ENCODE measurements at places on chromosomes 6 and 20.

- DNase-seq = no peak
Observed at GRCh38 chr20:62243906-62244515, 5.7 kb downstream of the OSBPL2 start.

- DNase-seq = no peak
Observed at GRCh38 chr6:167791091-167791779, 35.5 kb upstream of the AFDN start.

GRCh38 chr6:47859175-47859574 lies 77.3 kb downstream of the OPN5 start:
- no peak for DNase-seq

- no peak for DNase-seq
Observed at GRCh38 chr20:31705598-31706597, 16.8 kb downstream of the BCL2L1 start.

- DNase-seq = no peak
Observed at GRCh38 chr6:88004707-88005106, 42.9 kb upstream of the SPACA1 start.

GRCh38 chr6:75880305-75880704 lies 131.3 kb downstream of the MYO6 start:
- DNase-seq = no peak

- DNase-seq = no peak
Observed at GRCh38 chr20:45817376-45818194, 5.1 kb downstream of the UBE2C start.

DNA sequence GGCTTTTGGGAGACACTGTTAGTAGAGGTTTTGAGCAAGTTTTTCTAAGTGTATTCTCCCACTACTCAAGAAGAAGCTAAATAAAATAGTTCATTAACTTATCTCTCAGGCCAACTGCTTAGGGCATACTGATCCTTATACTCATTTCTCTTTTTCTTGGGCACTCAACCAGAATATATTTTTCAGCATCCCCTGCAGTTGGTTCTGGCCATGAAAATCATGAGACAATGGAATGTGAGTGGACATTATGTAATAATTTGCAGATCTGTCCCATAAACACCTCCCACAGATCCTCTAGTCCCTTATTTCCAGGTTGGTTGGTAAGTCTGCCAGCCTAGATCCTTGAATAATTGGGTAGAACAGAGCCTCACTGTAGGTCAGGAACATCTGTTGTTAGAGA lies 136.7 kb downstream of the AIG1 start:
- no peak for DNase-seq

DNA sequence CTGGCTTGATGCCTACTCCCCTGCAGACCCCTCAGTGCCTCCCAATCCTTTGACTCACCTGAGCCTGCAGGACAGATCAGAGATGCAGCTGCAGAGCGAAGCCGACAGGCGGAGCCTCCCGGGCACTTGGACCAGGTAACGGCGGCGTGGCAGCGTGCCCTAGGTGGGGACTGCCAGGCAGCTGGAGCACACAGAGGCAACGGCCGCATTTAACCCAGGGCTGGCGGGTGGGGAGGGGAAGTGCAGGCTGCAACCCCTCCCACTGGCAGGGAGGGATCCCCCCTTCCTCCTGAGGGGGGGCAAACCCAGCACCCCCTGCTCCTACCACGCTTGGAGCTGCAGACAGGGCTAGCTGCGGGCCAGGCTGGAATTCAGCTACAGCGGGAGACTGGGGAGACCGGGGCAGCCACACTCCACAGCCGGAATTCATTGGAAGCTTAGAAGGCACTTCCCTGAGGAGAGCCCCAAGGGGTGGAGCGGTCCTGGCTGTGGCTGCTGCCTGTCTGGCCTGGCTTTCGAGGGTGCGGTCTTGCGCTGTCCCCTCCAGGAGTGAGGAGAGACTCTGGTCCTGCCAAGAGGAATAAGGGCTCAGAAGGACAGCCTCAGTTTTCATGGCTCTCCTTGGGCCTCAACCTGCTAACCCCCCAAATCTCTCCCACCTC lies at the start of gene MATN4:
Gene MATN4 (minus strand): TSS at position 183 of the 662 bp plus-strand sequence. CDS start 2,717 bp downstream, outside the sequence.
- DNase-seq = no peak

DNA sequence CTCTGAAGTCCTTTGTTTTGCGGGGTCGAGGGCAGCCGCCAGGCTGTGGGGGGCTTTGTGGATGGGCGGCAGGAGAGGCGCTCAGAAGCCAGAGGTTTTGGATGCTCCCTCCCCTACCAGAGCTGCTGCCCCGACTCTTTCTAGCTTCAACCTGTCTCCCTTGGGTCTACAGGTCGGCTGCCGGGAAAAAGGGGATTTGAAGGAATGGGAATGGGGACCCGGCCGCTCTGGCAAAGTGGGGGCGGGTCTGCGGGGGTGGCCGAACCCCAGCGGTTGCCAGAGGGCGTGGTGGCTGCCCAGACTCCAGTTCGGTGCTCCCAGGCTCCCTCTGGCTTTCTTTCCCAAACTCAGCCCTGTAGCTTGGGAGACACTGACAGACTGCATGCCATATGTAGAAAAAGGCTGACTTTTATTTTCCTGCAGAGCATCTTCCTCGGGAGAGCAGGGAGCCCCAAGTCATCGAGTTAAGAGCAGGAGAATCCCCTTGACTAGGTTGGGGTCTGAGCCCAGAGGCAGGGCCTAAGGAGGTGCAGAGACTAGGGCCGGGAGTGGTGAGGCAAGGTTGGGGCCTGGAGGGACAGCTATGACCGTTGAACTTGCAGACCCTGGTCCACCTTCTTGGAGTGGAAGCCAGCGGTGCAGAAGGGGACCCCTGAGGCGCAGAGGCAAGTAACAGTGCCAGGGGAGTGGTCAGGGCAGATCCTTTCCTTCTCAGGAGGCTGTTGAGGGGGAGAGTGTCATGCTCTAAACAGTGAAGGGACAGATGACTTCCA lies 1.4 kb upstream of the PPP1R18 start:
- no peak for DNase-seq

DNA sequence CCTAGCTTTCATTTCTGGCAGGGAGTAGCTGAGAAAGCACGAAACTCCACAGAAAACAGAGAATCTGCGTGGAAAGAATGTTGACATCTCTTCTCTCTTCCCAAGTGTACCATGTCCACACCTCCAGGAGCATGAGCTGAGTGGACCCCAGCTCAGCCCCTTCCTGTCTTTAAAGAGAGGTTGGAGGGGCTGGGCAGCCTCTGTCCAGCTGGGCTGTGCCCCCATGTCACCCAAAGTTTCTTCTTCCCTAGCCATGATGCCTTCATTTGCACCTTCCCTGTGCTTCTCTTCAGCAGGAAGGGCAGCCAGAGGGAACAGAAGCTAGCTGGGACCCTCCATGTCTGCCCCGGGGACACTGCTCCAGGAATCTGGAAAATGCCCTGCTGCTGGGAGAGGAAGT lies 655.0 kb upstream of the DEFB115 start:
- DNase-seq = no peak

- no peak for DNase-seq
Observed at GRCh38 chr20:4956200-4956810, 45.0 kb downstream of the SLC23A2 start.

DNA sequence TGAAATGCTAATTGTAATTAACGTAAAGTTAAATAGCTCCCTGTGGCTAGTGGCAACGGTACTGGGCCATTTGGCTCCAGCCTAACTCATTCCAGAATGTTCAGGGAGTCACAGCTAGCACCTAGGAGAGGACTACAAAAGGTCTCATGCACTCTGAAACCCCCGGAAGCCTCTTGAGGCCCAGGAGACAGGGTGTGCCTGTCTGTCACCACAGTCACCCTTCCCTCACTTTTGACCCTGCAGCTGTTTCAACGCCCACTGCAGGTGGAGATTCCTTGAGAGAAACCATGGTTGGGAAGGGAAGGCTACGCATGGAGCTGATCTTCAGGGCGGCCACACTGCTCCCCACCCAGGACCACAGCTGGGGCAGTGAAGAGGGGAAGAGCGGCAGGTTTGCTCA lies 58.6 kb downstream of the SULF2 start:
- no peak for DNase-seq

GRCh38 chr6:117495869-117496268 lies 13.4 kb downstream of the DCBLD1 start:
- no peak for DNase-seq

GRCh38 chr20:38350879-38351775 lies 4.8 kb downstream of the LBP start:
- no peak for DNase-seq

DNA sequence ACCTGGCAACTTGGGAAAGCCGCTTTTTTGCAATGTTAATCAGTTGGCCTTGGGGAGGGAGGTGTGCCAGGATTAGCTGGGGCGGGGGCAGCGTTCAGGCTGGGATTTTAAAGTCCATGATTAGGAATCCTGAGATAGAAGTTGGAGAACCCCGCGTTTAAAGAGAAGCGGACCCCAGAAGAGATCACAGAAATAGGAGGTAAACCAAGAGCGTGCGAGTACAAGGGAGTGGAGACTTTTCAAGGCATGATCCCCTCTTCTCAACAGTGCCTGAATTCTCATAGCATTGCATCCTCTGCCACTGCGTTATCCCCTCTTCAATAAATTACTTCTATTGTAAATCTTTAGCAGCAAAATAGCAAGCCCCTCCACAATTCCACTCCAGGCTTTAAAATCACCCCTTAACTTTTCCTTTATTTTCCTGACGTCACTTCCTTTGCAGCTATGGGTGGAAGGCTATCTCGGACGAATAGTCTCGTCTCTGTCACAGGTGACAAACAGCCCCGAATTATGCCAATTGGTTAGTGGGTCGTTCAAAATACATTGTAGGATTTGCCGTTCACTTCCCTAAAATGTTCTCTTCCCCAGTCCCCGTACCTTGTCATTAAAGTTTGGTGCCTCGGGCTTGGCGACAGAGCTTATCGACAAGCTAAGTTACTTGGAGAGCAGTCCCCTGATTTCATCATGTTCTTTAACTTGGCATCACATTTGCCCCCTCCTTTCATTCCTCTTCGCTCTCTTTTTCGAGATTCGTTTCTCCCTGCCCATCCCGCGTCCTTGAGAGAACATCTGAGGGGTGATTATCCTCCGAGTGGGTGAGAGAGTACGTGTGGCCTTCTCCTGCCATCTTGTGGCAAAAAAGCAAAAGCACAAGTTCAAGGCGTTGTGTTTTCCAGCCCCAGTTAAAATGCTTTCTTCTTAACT lies 17.1 kb downstream of the OR2B2 start:
- no peak for DNase-seq

GRCh38 chr6:13907001-13907350 lies 17.8 kb upstream of the RNF182 start:
- DNase-seq = no peak

- DNase-seq = no peak
Observed at GRCh38 chr20:47117773-47118172, 223.1 kb downstream of the EYA2 start.

DNA sequence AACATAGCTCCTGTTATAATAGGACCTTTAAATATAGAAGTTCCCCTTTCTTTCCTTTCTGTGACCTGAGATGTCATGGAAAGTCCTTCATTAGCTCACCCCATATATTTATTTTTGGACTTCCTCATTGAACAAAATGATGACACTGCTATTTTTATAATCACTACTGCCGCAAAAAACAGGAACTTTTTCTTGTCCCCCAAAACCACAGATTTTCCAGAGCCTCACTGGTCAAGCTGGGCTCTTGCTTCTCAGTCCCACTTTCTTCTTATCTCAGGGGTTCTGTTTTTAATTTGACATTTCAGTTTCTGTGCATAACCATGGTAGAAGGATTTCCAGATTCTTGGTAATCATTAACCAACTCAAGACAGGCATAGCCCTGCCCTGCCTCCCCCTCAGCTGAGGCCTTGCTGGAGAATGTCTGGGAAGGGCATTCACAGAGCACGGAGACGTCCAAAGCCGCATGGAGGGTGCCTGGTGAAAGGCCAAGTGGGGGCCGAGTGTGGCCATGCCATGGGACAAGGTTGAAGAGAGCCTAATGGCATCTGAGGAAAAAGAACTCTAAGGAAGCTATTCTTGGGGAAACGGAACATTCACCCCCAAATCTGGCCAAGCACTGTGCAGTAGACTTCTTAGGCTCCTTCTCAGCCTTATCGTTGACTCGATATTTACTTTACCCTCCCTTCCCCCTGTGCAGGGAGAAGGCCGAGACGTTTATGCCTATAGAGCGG lies 73.7 kb downstream of the EDN1 start:
- no peak for DNase-seq

- DNase-seq = no peak
Observed at GRCh38 chr20:19981031-19981451, 36.1 kb upstream of the NAA20 start.

DNA sequence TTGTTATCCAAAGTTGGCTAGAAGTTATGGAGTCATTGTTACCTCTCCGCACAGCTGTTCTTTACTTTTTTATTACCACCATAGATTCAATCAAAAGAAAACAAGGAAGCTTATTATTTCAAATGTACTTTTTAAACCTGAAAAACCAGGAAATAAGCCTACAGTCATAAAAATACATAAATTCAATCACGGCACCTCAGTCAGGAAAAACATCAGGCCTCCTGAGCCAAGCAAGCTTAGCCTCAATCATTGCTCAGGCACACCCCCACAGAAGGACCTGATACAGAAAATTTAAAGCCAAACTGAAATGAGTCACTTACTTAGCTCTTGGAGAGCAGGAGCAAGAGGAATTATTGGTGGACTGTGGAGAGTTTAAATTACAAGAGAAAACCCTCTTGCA lies 44.3 kb downstream of the MARCKS start:
- no peak for DNase-seq

GRCh38 chr20:59032713-59033059 lies 551 bp upstream of the ATP5F1E start:
- no peak for DNase-seq

DNA sequence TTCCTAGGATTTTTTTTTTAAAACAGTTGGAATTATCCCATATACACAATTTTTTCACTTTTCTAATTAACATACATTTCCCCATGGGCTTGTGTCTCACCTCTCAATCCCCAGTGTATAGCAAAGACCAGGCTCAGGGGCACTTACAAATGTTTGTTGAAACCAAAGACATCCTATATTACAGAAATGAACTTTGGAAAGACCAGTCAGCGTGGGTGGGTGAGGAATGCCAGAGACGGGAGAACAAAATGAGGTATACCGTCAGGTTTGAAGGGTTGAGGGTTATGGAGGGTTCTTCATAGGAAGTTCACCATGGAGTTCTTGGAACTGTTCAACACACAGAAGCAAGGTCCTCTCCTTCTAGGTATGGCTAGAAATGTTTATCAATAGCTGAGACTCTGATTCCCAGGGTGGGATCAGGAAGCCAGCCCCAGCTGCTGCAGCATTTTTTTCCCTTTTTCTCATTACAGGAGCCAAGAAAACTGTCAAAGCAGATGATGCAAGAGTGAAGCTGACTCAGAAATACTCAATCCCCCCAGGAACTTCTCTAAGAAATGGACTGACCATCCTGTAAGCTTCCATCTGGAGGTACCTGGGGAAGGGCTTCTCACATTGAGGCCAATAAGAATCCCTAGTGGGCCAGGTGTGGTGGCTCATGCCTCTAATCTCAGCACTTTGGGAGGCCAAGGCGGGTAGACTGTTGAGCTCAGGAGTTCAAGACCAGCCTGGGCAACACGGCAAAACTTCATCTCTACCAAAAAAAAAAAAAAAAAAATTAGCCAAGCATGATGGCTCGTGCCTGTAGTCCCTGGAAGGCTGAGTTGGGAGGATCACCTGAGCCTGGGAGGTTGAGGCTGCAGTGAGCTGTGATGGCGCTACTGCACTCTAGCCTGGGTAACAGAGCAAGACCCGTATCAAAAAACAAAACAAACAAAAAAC lies 15.9 kb upstream of the TBC1D20 start:
- DNase-seq = no peak

Measured in stimulated activated CD8-positive, alpha-beta memory T cell treated with anti-CD3 and anti-CD28 coated beads, Interleukin-4, amount 100 ng/mL, for 1 hour (primary cell).